GM12891 (cell line): ENCODE measurements at places on chromosomes 4 and X.

DNA sequence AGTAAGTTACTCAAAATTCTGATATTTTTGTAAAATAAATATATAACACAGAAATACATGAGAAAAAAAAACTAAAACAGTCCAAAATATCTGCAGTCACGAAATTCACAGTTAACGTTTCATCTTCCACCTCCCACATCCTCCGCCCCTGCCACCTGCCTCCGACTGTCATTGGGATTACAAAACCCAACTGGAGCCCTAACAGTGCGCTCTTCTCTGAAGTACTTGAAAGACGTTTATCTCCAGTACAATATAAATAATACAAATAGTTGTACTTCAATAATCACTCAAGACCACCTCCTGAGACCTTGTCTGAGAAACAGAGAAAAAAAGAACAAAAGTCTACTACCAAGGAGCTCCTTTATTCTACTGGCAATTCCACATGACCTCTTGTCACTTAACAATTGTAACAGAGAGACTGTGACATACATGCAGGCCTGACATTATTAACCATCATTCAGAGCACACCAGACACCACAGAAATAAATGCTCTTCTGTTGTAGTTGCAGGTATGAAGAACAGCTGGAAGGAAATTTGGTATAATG lies 280.6 kb downstream of the PPP3CA start:
- no peak for DNase-seq

- DNase-seq, result no peak
These were observed 1332.5 kb downstream of the FSTL5 start for GRCh38 chr4:160831165-160831922.

DNA sequence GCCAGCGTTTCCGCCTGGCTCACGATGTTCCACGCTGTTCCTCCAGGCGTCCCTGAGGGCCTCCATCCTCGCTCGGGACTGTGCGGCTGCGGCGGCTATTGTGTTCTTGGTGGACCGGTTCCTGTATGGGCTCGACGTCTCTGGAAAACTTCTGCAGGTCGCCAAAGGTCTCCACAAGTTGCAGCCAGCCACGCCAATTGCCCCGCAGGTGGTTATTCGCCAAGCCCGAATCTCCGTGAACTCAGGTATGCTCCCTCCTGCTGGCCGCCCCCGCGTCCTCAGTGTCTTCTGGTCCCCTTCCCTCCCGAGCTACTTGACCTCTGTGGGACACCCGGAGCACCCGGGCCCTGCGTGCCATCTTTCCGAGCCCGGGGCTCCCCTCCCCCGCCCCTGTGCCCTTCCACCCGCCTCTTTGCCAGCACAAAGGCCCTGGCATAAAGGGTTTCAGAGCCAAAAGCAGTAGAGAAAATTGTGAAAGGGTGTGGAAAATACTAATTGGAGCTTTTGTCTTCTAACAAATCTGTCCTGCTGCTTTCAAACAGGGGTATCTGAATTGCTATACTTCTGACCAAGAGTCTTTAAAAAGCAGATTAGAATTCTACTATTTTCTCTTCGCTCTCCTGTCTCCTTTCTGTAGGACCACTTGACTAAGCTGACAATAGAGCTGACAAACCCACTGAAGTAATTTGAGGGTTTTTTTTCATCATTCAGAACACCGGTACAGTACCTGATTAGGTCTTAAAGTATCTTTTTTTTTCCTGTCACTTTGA lies 104.0 kb downstream of the NEUROG2 start:
- no peak for DNase-seq

DNA sequence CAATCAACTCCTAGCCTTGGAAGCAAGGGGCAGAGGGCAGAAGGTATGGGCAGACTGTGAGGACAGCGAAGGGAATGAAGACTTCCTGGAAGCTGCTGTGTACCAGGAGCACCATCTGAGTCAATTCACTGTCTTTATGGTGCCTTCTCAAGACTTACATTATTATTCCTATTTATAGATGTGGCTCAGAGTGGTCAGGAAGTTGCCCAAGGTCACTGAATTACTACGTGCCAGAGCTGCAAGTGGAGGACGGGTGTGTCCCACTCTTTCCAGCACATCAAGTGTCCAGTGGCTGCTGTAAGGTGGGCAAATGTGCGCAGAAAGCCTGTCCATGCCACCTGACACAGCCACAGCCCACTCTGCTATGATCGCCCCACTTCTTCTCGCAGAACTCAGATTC lies 32.0 kb downstream of the SMPX start:
- DNase-seq, result no peak

GRCh38 chrX:13825178-13825762 lies 8.4 kb upstream of the GPM6B start:
- no peak for DNase-seq
